Stimulated activated CD8-positive, alpha-beta memory T cell treated with anti-CD3 and anti-CD28 coated beads, Interleukin-4, amount 100 ng/mL, for 4 hours (primary cell): ENCODE measurements at places on chromosomes 3 and 15.

GRCh38 chr15:66232267-66232625 lies 21.3 kb downstream of the MEGF11 start:
- DNase-seq, result no peak

DNA sequence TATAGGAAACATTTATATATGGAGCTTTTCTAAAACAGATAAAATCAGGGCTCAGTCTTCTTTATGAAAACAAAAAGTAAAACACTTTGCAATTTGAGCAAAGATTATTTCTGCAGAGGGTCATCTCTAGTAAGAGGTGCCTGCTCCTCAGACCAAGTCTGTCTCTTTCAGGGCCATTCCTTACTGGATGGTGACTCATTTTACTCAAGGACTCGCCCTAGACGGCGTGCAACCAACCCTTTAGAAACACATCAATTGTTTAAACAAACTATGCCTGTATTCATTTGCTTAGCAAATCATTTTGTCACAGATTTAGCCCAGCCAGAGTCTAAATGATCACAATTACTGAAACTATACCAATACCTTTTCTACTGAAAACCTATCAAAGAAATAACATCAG lies 242.8 kb upstream of the ICE2 start:
- DNase-seq, result no peak

- no peak for DNase-seq
These were observed 17.0 kb downstream of the ILDR1 start for GRCh38 chr3:122004991-122005565.

- no peak for DNase-seq
These were observed 33.7 kb downstream of the VIPR1 start for GRCh38 chr3:42535981-42536784.

- DNase-seq, result no peak
These were observed 2.7 kb downstream of the ARPP21 start for GRCh38 chr3:35641920-35642527.

DNA sequence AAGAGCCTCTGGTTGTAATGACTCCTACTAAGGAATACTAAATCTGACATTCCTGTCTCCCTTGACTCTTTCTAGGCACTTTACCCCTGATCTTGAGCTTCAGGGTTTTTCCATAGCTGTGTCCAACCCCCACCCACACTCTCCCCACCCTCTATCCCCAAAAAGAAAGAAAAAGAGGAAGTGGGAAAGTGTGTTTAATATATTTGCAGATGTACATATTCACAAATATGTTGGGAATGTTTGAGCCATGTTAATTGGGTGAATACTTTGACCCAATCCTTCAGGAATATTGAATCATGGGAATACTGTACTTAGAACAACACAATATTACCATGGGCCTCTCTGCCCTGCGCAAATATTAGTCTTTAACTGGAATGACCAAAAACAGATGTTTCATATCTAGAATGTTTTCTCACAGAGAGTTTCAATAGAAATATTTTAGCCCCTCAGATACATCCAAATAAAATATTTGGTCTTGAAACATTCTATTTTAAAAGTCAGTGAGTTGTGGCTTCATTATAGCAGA lies 19.8 kb upstream of the PFN2 start:
- DNase-seq, result no peak

- no peak for DNase-seq
These were observed 2.1 kb downstream of the RAB43 start for GRCh38 chr3:129119365-129120100.

- no peak for DNase-seq
These were observed 8.3 kb upstream of the SUCLG2 start for GRCh38 chr3:67662733-67663132.

DNA sequence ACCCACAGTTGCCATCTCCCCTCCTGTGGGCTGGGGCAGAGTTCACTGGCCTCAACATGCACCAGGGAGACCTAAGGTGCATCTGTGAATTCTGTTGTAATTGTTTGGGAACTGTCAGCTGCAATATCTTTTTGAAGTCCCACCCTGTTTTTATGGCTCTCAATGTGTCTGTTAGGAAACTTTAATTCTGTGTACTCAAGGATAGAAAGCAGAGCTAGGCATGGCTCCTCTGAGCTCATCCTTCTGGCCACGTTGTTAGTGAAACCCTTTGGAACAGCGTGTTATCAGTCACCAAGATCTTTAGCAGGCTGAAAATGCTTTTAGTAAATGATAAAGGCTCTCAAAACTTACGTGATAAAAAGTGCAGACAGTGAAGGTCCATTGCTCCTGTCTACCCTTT lies 33.6 kb upstream of the MTMR10 start:
- no peak for DNase-seq

GRCh38 chr15:88274553-88275460 lies 18.3 kb upstream of the NTRK3 start:
- peak; percentile 16 for DNase-seq

- no peak for DNase-seq
These were observed 111.0 kb upstream of the FRMD4B start for GRCh38 chr3:69496856-69497255.

GRCh38 chr15:64877435-64877834 lies 34.3 kb upstream of the ANKDD1A start:
- no peak for DNase-seq

- DNase-seq, result no peak
These were observed 54.8 kb upstream of the FSIP1 start for GRCh38 chr15:39837454-39837853.

- DNase-seq, result no peak
These were observed 4.1 kb upstream of the HDAC11 start for GRCh38 chr3:13475871-13476590.

- DNase-seq, result peak; percentile 30
These were observed at the start of gene DAPK2 for GRCh38 chr15:64046421-64047153. DAPK2 (minus strand) TSS chr15:64046485; CDS start chr15:64040261, 6,224 bp downstream.

- DNase-seq, result no peak
These were observed 136.1 kb downstream of the ADAMTS17 start for GRCh38 chr15:100205549-100206295.

DNA sequence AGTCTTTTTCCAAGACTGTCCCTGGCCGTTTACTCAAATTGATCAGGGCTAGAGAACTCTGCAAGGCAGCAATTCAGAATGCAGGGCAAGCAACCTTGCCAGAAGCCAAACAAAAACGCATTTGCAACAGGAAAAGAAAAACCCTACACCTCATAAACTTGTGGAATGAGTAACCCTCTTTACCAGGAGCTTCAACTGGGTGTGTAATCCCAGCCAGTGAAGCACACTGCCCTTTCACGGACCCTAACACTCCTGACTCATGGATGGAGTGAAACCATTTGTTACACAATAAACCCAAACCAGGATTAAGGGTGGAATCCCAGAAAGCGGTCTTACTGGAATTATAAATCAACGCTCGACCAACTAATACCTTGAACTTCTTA lies 14.8 kb upstream of the LDHAL6B start:
- no peak for DNase-seq

GRCh38 chr3:1823867-1824266 lies 274.8 kb upstream of the CNTN4 start:
- no peak for DNase-seq

GRCh38 chr3:41418961-41419691 lies 219.8 kb downstream of the CTNNB1 start:
- DNase-seq, result no peak

DNA sequence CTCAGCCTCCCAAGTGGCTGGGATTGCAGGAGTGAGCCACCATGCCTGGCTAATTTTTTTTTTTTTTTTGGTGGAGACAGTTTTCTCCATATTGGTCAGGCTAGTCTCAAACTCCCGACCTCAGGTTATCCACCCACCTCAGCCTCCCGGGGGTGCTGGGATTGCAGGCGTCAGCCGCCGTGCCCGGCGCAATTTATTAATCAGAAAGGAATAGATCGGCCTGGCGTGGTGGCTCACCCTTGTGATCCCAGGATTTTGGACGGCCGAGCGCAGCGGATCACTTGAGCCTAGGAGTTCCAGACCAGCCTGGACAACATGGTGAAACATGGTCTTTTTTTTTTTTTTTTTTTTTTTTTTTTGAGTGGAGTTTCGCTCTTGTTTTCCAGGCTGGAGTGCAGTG lies 13.3 kb upstream of the GOLGA8M start:
- no peak for DNase-seq

- DNase-seq, result no peak
These were observed 6.5 kb downstream of the CHD2 start for GRCh38 chr15:92906563-92907081.

DNA sequence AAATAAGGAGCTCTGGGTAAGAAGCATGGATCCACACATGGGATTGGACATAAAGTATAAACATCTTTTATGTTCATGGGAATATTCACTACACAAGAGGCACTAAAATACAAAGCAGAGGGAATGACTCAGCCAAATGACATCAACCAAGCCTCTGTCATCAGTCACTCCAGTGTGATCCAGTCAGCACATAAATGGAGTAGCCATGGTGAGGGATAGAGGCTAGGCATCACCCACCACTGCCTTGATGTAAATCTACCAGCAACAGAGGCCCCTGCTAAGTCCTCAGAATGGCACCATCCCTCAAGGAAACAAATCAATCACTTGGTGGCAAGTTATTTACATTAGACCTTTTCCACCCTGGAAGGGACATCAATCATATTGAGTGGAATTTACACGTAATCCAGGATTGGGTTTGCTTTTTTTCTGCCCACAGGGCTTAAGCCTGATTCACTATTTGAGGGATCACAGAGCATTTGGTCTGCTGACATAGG lies 27.2 kb downstream of the VEPH1 start:
- DNase-seq, result no peak

DNA sequence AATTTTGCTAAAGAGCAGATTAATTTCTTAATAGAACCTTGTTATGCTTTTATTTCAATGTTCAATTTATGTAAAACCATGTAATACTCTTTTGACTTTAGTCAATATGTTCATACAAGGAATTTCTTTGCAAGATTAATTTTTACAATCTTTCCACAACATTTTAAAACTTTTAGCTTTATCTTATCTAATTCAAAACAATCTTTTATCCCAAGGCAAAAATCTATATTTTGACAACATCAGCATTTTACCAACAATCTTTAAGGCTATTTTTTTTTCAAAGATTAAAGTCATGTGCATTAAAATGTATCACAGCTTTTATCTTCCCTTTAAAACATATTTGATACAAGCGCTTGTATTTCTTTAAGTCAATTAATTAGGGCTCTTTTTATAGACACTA lies 914.7 kb downstream of the PLOD2 start:
- DNase-seq, result no peak

- DNase-seq, result no peak
These were observed 113.2 kb upstream of the TJP1 start for GRCh38 chr15:29935296-29936004.

- no peak for DNase-seq
These were observed 11.2 kb downstream of the TSC22D2 start for GRCh38 chr3:150419076-150419868.

- DNase-seq, result no peak
These were observed 15.9 kb downstream of the ARHGAP31 start for GRCh38 chr3:119310071-119310470.

DNA sequence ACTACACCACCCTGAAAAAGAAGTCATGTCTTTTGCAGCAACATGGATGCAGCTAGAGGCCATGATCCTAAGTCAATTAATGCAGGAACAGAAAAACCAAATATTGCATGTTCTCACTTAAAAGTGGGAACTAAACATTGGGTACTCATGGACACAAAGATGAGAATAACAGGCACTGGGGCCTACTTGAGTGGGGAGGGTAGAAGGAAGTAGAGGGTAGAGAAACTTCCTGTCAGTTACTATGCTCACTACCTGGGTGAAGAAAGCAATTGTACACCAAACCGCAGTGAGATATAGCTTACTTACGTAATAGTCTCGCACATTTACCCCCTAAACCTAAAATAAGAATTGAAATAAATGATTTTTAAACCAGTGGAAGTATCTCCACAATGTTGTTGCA lies 480.5 kb upstream of the ARRDC4 start:
- no peak for DNase-seq
